A673 (cell line): ENCODE measurements at places on chromosomes 6 and 20. TPM values are rescaled to one million over a fixed set of nuclear protein-coding genes. Genes with fewer than 3 reads are reported as not detected.

DNA sequence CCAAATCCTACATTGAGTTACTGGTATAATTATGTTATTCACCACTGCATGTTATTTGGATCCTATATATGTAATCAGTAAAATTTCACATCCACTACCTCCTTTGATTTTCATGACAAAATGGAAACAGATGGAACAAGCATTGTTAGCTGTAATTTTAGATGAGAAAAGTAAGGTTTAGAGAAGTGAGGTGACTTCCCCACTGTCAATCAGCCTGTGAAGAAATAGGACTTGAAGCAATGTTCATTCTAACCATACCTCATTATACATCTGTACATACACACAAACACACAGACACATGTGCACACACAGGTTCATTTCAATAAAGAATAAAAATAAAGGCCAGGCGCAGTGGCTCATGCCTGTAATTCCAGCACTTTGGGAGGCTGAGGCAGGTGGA, 23.7 kb upstream of the QKI start:
- H3K4me1 ChIP-seq, result peaks cover 4% of the 10 kb centered on the region
- H3K27ac ChIP-seq, result no peak overlapping the region
- no peak for DNase-seq
- no peaks in the 10 kb centered on the region for H3K36me3 ChIP-seq
- no peak overlapping the region for H3K4me3 ChIP-seq
- no peaks in the 10 kb centered on the region for H3K27me3 ChIP-seq

GRCh38 chr6:144335311-144335861, 50.3 kb downstream of the UTRN start:
- H3K27me3 ChIP-seq, result no peaks in the 10 kb centered on the region
- H3K27ac ChIP-seq, result no peak overlapping the region
- H3K36me3 ChIP-seq, result no peaks in the 10 kb centered on the region
- peaks cover 39% of the 10 kb centered on the region for H3K4me1 ChIP-seq
- no peak for DNase-seq

DNA sequence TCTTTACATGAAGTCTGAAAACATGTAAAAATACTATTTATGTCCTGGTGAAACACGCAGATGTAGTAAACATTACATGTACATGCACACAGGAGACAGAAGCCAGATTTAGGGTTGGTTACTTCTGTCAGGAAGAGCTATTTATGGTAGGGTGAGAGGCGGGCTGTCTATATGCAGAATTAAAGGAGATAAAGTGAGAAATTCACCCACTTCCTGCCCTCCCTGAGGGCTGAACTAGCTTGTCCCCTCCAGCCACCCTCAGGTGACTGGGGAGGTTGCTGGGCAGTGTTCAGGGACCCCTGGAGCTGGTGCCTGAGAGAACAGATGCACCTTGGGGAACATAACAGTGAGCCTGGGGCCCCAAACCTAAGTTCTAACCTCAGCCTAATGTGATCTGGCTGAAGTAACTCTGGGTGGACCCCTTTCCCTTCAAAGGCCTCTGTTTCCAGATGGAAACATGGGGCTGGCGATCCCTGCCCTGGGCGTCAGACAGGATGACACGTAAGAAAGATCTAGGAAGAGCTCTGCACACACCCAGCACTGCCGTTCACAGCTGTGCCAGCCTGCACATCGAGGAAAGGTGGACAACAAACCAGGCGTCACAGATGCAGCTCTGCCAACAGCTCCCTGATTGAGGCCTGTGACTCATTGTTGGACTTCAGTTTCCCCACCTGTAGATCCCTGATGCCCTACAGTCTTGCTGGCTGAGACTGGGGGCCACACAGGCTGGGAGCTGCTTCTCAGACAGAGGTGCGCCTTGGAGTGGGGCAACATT, 1.3 kb downstream of the PI16 start:
- no peaks in the 10 kb centered on the region for H3K27me3 ChIP-seq
- no peak overlapping the region for H3K27ac ChIP-seq
- DNase-seq, result no peak
- H3K4me1 ChIP-seq, result no peaks in the 10 kb centered on the region

DNA sequence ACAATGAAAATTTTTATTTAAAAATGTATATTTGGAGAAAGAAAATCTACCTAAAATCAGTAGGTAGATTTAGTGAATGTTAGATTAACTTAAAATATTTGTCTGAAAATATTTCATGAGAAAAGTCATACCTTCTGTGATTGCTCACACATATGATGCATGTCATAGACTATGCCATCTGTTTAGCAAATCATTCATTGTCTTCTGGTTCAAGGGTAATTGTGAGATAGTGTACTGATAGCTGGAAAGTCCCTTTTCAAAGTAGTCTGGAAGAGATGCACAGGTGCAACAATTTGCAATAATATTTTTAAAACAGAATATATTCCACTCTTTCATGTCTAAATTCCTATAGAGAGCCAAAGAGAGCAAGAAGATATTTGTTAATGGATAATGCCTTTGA, 21.0 kb upstream of the RNF217 start:
- no peaks in the 10 kb centered on the region for H3K4me1 ChIP-seq
- no peak overlapping the region for H3K4me3 ChIP-seq
- no peak for DNase-seq
- no peak overlapping the region for H3K27ac ChIP-seq
- no peaks in the 10 kb centered on the region for H3K27me3 ChIP-seq

- H3K27ac ChIP-seq, result no peak overlapping the region
- no peak overlapping the region for H3K4me3 ChIP-seq
- no peaks in the 10 kb centered on the region for H3K36me3 ChIP-seq
- H3K27me3 ChIP-seq, result no peaks in the 10 kb centered on the region
- peaks cover 4% of the 10 kb centered on the region for H3K4me1 ChIP-seq
- no peak for DNase-seq
Observed at GRCh38 chr6:150273457-150274309, 95.1 kb upstream of the IYD start.

GRCh38 chr6:50272611-50273010, 222.9 kb upstream of the DEFB112 start:
- H3K27me3 ChIP-seq, result peaks cover 2% of the 10 kb centered on the region
- no peaks in the 10 kb centered on the region for H3K36me3 ChIP-seq
- DNase-seq, result no peak
- no peaks in the 10 kb centered on the region for H3K4me1 ChIP-seq

- H3K4me3 ChIP-seq, result no peak overlapping the region
- no peak for DNase-seq
- no peaks in the 10 kb centered on the region for H3K36me3 ChIP-seq
- no peaks in the 10 kb centered on the region for H3K4me1 ChIP-seq
- no peaks in the 10 kb centered on the region for H3K27me3 ChIP-seq
- no peak overlapping the region for H3K27ac ChIP-seq
Observed at GRCh38 chr6:102820098-102820497, 1426.6 kb downstream of the GRIK2 start.

Gene SOBP
- 3.3 TPM in 2 replicates for total RNA-seq

- H3K27ac ChIP-seq, result no peak overlapping the region
- no peaks in the 10 kb centered on the region for H3K27me3 ChIP-seq
- DNase-seq, result no peak
- H3K4me3 ChIP-seq, result no peak overlapping the region
Observed at GRCh38 chr6:75412969-75413662, 80.5 kb downstream of the FILIP1 start.

Gene ECT2L
- not detected in 2 replicates for total RNA-seq

Gene HACE1
- total RNA-seq, result 16.3 and 18.5 TPM in 2 replicates

- no peaks in the 10 kb centered on the region for H3K36me3 ChIP-seq
- no peak overlapping the region for H3K27ac ChIP-seq
- no peak overlapping the region for H3K4me3 ChIP-seq
- no peak for DNase-seq
- H3K4me1 ChIP-seq, result peaks cover 10% of the 10 kb centered on the region
Observed at GRCh38 chr20:235891-236290, 8.8 kb downstream of the DEFB129 start.

DNA sequence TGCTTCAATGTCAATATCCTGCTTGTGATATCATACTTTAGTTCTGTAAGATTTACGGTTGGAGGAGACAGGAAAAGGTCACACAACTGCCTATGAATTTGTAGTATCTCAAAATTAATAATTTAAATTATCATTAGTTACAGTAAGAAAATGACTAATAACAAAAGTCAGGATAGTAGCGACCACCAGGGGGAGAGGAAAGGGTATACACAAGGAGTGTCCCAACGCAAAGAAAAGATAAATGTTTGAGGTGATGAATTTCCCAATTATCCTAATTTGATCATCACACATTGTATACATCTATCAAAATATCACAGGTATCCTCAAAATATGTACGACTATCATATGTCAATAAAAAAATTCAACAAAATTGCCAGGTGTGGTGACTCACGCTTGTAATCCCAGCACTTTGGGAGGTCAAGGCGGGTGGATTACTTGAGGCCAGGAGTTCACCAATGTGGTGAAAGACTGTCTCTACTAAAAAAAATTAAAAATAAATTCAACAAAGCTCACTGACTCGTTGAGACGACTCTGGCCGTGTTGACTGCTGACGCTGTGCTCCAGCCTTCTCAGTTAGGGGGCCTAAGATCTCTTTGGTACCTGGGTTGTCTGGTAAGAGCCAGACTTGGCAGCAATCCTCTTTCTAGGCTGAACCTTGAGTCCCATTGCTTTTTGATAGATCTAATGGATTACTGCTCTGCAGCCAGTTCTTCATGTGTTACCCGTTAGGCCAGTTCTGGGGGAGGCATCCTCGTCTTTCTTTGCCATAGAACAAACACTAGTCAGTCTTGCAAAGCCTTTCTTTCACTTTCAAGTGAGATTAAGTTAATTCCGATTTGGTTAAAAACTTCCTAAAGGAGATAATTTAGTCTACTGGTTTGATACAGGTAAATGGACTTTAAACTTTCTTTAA, 9.0 kb upstream of the OVOL2 start:
- H3K36me3 ChIP-seq, result no peaks in the 10 kb centered on the region
- no peaks in the 10 kb centered on the region for H3K4me1 ChIP-seq
- no peak for DNase-seq
- peaks cover 36% of the 10 kb centered on the region for H3K27me3 ChIP-seq
- no peak overlapping the region for H3K4me3 ChIP-seq
- no peak overlapping the region for H3K27ac ChIP-seq

GRCh38 chr6:144797881-144798589, 512.9 kb downstream of the UTRN start:
- no peak overlapping the region for H3K27ac ChIP-seq
- no peak overlapping the region for H3K4me3 ChIP-seq
- H3K4me1 ChIP-seq, result no peaks in the 10 kb centered on the region
- DNase-seq, result peak; percentile 34

- H3K4me3 ChIP-seq, result peak overlapping the region; percentile 12
- peak; percentile 88 for DNase-seq
- H3K27ac ChIP-seq, result peak overlapping the region; percentile 66
- H3K4me1 ChIP-seq, result peaks cover 15% of the 10 kb centered on the region
- no peaks in the 10 kb centered on the region for H3K36me3 ChIP-seq
Observed at GRCh38 chr6:84791233-84791632, 26.8 kb upstream of the TBX18 start.

Gene RAET1L
- total RNA-seq, result not detected in 2 replicates

Gene CDSN
- not detected in 2 replicates for total RNA-seq

Gene LAMP5
- not detected in 2 replicates for total RNA-seq

GRCh38 chr6:31750411-31751022, 10.7 kb downstream of the MSH5 start:
- no peak overlapping the region for H3K27ac ChIP-seq
- H3K36me3 ChIP-seq, result peaks cover 24% of the 10 kb centered on the region
- no peaks in the 10 kb centered on the region for H3K27me3 ChIP-seq
- no peak for DNase-seq
- H3K4me3 ChIP-seq, result no peak overlapping the region

DNA sequence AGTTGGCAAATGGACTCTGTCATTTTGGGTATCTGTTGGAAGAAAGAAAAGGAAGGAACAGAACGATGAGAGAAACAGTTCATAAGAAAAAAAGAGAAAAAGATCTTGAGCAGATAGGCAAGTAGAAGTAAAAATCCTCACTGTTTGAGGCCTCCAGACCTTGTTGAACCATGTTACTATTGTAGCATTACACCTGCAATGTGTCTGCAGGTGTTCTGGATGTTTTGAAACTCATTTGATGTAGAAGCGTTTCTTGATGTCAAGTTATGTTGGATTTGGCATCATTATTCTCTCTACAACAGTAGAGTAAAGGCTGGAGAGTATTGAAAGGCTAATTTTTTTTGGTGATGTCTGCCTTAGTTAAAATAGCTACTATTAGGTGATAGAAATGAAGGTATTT, 108.7 kb downstream of the CARMIL1 start:
- H3K27ac ChIP-seq, result no peak overlapping the region
- H3K4me3 ChIP-seq, result no peak overlapping the region
- no peaks in the 10 kb centered on the region for H3K27me3 ChIP-seq
- no peaks in the 10 kb centered on the region for H3K4me1 ChIP-seq
- no peak for DNase-seq
